ENCODE measurements at places on chromosomes 2 and 18. TPM values are rescaled to one million over a fixed set of nuclear protein-coding genes. Genes with fewer than 3 reads are reported as not detected.

The LRRTM4 gene
- total RNA-seq = not detected

The CHRND gene
- not detected for total RNA-seq

The MRO gene
- not detected for total RNA-seq

The CD302 gene
- total RNA-seq = 0.92 TPM

The MTX2 gene
- 62.8 TPM for total RNA-seq

The KCNG2 gene
- not detected for total RNA-seq

The RND3 gene
- total RNA-seq = 259 TPM

The SCG2 gene
- 0.08 TPM for total RNA-seq

The POTEJ gene
- not detected for total RNA-seq

The MERTK gene
- total RNA-seq = 2.7 TPM

The MOGAT1 gene
- total RNA-seq = not detected

The REG3A gene
- total RNA-seq = not detected

The TMEM198 gene
- 7.6 TPM for total RNA-seq

The SCN7A gene
- 0.34 TPM for total RNA-seq

The ZNF236 gene
- 12.2 TPM for total RNA-seq

The PLGLB2 gene
- total RNA-seq = 1.2 TPM

The EDAR gene
- 1.0 TPM for total RNA-seq

The MC4R gene
- total RNA-seq = not detected

The IL1RL2 gene
- total RNA-seq = 0.62 TPM

The SULT1C4 gene
- total RNA-seq = 33.3 TPM

The DCTN1 gene
- 129 TPM for total RNA-seq

The POTEI gene
- not detected for total RNA-seq

The SLC16A14 gene
- 2.8 TPM for total RNA-seq

The TEKT4 gene
- not detected for total RNA-seq

The PER2 gene
- 5.3 TPM for total RNA-seq

The NT5C1B gene
- not detected for total RNA-seq

The C2orf78 gene
- not detected for total RNA-seq

The CRYGC gene
- not detected for total RNA-seq

The KYNU gene
- total RNA-seq = 2.7 TPM

The NEU2 gene
- not detected for total RNA-seq

The PTPRN gene
- total RNA-seq = 3.8 TPM

The FSHR gene
- not detected for total RNA-seq

The REG1B gene
- total RNA-seq = not detected

The CFAP221 gene
- 1.8 TPM for total RNA-seq

The B3GNT7 gene
- total RNA-seq = 8.8 TPM

The LYG1 gene
- 1.0 TPM for total RNA-seq

The SLC4A3 gene
- 11.6 TPM for total RNA-seq

The RAB6C gene
- total RNA-seq = 0.34 TPM

The DCC gene
- total RNA-seq = 0.07 TPM

The CFAP53 gene
- total RNA-seq = 0.29 TPM

The DSG1 gene
- total RNA-seq = not detected

The OR6B2 gene
- not detected for total RNA-seq

The PSMD14 gene
- total RNA-seq = 96.1 TPM

The CIDEA gene
- total RNA-seq = 7.1 TPM

The GCKR gene
- total RNA-seq = 0.88 TPM

The NOSTRIN gene
- total RNA-seq = 0.89 TPM

The TPO gene
- not detected for total RNA-seq

The CXCR4 gene
- 0.88 TPM for total RNA-seq

The CXCR2 gene
- not detected for total RNA-seq

The CDH20 gene
- total RNA-seq = not detected

Measured in kidney epithelial cell (primary cell).